ENCODE measurements at places on chromosomes 5 and 9. TPM values are rescaled to one million over a fixed set of nuclear protein-coding genes. Genes with fewer than 3 reads are reported as not detected.
A peak's percentile ranks its signal among the peaks of the same experiment; 100 is the strongest.

DNA sequence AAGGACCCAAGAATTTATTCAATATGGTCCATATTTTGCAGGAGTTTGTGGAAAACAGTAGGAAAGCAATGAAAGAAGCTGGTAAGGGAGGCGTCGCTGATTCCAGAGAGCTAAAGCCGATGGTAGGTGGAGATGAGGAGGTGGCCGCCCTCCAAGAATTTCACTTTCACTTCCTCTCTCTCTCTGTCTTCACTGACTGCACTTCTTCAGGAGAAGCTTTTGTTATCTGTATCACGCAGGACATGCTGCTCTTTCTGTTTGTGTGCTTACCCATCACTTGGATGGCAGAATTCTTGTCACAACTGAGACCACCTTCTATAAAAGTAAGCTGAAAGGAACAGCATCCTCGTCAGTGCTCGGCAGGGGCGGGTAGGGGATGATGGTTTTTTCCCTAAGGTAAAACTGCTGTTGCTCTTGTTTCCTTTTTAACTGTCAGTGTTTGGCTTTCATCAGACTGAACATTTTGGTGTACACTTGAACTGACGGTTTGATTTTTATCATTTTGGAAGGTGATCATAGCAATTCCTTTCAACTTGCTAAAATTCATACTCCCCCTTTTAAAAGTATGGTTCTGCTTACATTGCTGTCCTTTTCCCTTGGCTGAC, 62.4 kb upstream of the FSD1L start:
- H3K36me3 ChIP-seq, result no peaks in the 10 kb centered on the region
- peak overlapping the region; percentile 53 for H3K27ac ChIP-seq
- peaks cover 7% of the 10 kb centered on the region for H3K4me1 ChIP-seq
- H3K4me3 ChIP-seq, result peak overlapping the region; percentile 70
- DNase-seq, result peak; percentile 36

DNA sequence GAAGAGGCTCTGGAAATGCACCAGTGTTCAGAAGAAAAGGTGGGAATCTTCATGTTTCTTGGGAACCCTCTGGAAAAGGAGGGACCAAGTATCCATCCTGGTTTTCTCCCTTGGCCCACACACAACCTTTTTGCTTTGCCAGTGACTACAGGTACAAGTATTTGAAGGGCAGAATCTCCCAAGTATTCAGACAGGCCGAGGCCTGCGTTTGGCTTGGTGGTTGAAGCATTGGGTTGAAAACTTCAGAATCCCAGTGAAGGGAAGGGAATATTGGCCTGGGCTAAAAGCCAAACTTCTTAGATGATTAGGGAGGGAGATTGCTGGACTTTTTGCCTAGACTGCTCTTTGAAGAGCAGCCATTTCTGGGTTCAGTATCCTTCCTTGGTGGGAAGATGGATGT, 71.9 kb downstream of the UBAP1 start:
- H3K27me3 ChIP-seq, result no peaks in the 10 kb centered on the region
- DNase-seq, result no peak
- peaks cover 78% of the 10 kb centered on the region for H3K36me3 ChIP-seq
- H3K4me1 ChIP-seq, result peaks cover 32% of the 10 kb centered on the region

DNA sequence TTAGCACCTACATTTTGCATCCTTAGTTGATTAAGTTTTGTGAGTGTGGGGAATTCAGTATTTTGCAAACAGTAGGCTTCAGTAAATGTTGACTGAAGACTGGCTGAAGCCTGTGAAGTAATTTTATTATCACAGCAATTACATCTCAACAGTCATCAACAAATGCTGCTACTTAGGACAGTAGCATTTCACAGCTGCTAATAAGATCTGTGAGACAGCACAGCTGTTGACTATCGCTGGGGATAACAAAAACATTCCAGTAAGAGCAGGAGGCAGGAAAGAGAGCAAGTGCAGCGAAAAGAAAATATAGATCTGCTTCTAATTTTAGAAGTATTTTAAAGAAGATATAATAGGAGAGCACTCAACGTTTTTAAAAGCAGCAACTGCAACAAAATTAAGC, 117.3 kb upstream of the FGF10 start:
- no peaks in the 10 kb centered on the region for H3K36me3 ChIP-seq
- H3K4me1 ChIP-seq, result no peaks in the 10 kb centered on the region
- no peak for DNase-seq

- peaks cover 5% of the 10 kb centered on the region for H3K4me1 ChIP-seq
- H3K36me3 ChIP-seq, result no peaks in the 10 kb centered on the region
- H3K4me3 ChIP-seq, result no peak overlapping the region
- H3K27ac ChIP-seq, result no peak overlapping the region
- no peaks in the 10 kb centered on the region for H3K27me3 ChIP-seq
- DNase-seq, result no peak
Measured at GRCh38 chr9:114938687-114939575, 8.5 kb upstream of the TNFSF8 start.

- H3K4me1 ChIP-seq, result peaks cover 12% of the 10 kb centered on the region
- H3K27me3 ChIP-seq, result no peaks in the 10 kb centered on the region
- no peak overlapping the region for H3K27ac ChIP-seq
- no peaks in the 10 kb centered on the region for H3K36me3 ChIP-seq
- peak overlapping the region; percentile 50 for H3K4me3 ChIP-seq
Measured at GRCh38 chr9:70601000-70601951, 186.8 kb upstream of the KLF9 start.

GRCh38 chr9:118736406-118736805, 632.8 kb downstream of the BRINP1 start:
- no peak overlapping the region for H3K4me3 ChIP-seq
- no peaks in the 10 kb centered on the region for H3K36me3 ChIP-seq
- no peak for DNase-seq

DNA sequence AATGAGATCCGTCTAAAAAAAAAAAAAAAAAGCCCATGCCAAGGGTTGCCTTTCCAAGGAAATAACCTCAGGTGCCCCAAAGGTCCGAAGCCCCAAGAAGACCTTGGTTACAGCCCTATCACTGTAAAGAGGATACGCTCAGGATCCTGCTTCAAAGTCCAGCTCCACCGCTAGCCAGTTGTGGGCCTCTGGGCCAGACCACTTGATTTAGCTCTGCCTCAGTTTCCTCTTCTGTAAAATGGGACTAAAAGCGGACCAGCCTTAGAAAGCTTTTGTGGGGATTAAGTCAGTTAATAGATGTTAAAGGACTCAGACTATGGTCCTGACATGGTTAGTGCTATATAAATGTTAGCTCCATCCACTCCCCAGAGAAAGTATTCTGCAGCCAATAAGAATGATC, 48.7 kb upstream of the ORM1 start:
- no peak for DNase-seq
- no peak overlapping the region for H3K4me3 ChIP-seq
- no peaks in the 10 kb centered on the region for H3K27me3 ChIP-seq
- H3K36me3 ChIP-seq, result no peaks in the 10 kb centered on the region

DNA sequence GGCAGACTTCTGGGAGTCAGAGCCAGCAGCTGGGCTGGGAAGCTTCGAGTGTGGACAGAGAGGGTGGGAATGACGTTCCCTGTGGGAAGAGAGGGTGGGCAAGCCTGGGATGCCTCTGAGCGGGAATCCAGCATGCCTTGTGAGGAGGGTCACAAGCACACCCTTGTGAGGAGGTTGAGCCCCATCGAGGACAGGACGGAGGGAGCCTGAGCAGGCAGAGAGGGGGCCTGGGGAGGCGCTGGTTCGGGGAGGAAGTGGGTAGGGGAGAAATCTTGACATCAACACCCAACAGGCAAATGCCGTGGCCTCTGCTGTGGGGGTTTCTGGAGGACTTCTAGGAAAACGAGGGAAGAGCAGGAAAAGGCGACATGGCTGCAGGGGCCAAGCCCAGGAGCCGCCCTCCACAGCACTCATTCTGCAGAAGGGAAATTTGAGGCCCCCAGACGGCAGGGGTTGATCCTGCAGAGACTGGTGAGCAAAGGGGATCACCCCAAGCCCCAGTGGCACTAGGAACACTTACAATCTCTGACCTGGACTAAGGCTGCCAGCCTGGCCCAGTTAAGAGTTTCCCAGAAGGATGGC, 1.1 kb upstream of the IL13 start:
- H3K4me1 ChIP-seq, result no peaks in the 10 kb centered on the region
- H3K27me3 ChIP-seq, result no peaks in the 10 kb centered on the region
- no peak overlapping the region for H3K27ac ChIP-seq
- no peak for DNase-seq
- H3K4me3 ChIP-seq, result no peak overlapping the region

- H3K27me3 ChIP-seq, result no peaks in the 10 kb centered on the region
- H3K27ac ChIP-seq, result no peak overlapping the region
- H3K4me3 ChIP-seq, result no peak overlapping the region
- H3K36me3 ChIP-seq, result peaks cover 24% of the 10 kb centered on the region
- H3K4me1 ChIP-seq, result no peaks in the 10 kb centered on the region
- no peak for DNase-seq
Measured at GRCh38 chr5:73039082-73039481, 81.3 kb upstream of the TMEM171 start.

GRCh38 chr5:69404659-69405330, 10.1 kb upstream of the MARVELD2 start:
- DNase-seq, result no peak
- H3K27ac ChIP-seq, result no peak overlapping the region

GRCh38 chr9:6330958-6331634, 2.9 kb downstream of the TPD52L3 start:
- H3K4me3 ChIP-seq, result no peak overlapping the region
- H3K4me1 ChIP-seq, result no peaks in the 10 kb centered on the region
- no peak overlapping the region for H3K27ac ChIP-seq
- H3K36me3 ChIP-seq, result no peaks in the 10 kb centered on the region
- DNase-seq, result no peak

DNA sequence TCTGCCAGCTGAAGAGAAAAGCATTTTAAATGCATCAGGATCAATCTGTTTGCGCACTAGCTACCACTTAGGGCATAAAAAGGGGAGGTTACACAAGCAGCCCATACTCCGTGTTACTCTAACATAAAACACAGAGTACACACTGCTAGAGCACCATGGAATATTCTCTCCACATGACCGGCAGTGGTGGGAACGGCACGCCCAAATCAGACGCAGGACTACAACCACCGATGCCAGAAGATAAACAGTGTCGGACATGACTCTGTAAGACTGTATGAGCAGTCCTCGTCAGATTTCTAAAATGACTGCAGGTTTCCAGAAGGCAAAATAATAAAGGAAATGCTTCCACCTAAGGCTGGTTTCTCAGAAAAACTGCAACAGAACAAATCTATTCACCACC, 40.0 kb downstream of the CDK5RAP2 start:
- H3K27me3 ChIP-seq, result no peaks in the 10 kb centered on the region
- H3K27ac ChIP-seq, result no peak overlapping the region
- peaks cover 29% of the 10 kb centered on the region for H3K4me1 ChIP-seq
- peaks cover 82% of the 10 kb centered on the region for H3K36me3 ChIP-seq

GRCh38 chr5:72498284-72498683, 8.9 kb downstream of the ZNF366 start:
- H3K27ac ChIP-seq, result no peak overlapping the region
- no peaks in the 10 kb centered on the region for H3K27me3 ChIP-seq
- no peaks in the 10 kb centered on the region for H3K36me3 ChIP-seq
- H3K4me1 ChIP-seq, result peaks cover 8% of the 10 kb centered on the region
- no peak overlapping the region for H3K4me3 ChIP-seq

- H3K27ac ChIP-seq, result no peak overlapping the region
- no peaks in the 10 kb centered on the region for H3K36me3 ChIP-seq
- peak; percentile 72 for DNase-seq
- peaks cover 15% of the 10 kb centered on the region for H3K4me1 ChIP-seq
- H3K4me3 ChIP-seq, result peak overlapping the region; percentile 35
Measured at GRCh38 chr9:92140074-92140753, 25.0 kb upstream of the SPTLC1 start.

GRCh38 chr5:21237461-21237860, 1249.5 kb upstream of the CDH18 start:
- no peaks in the 10 kb centered on the region for H3K27me3 ChIP-seq
- peak; percentile 22 for DNase-seq
- no peak overlapping the region for H3K4me3 ChIP-seq

GRCh38 chr9:111427186-111427585, 57.0 kb downstream of the ECPAS start:
- H3K36me3 ChIP-seq, result peaks cover 86% of the 10 kb centered on the region
- no peaks in the 10 kb centered on the region for H3K27me3 ChIP-seq
- H3K4me1 ChIP-seq, result peaks cover 4% of the 10 kb centered on the region
- DNase-seq, result peak; percentile 34

DNA sequence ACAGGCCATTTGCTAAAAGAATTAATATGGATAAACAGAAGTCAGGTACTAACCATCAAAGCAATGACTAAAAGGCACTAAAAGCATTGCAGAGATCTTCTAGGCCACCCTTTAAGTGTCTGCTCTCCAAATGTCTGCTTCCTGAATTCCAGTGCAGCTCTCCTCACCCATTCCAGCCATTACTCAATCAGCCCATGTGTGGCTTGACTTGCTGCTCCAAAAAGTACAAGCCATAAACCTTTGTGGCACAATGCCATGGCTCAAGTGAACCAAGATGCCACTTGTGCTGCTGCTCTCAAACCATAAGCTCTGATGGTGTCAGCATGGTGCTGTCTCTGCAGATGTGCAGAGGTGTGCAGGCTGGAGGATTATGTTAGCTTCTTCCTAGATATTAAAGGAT, 290.2 kb upstream of the POU5F2 start:
- H3K27ac ChIP-seq, result no peak overlapping the region
- DNase-seq, result peak; percentile 35
- H3K27me3 ChIP-seq, result no peaks in the 10 kb centered on the region
- H3K4me1 ChIP-seq, result peaks cover 9% of the 10 kb centered on the region

- peaks cover 6% of the 10 kb centered on the region for H3K4me1 ChIP-seq
- no peaks in the 10 kb centered on the region for H3K36me3 ChIP-seq
- H3K27ac ChIP-seq, result peak overlapping the region; percentile 25
- no peak for DNase-seq
- H3K4me3 ChIP-seq, result peak overlapping the region; percentile 66
Measured at GRCh38 chr9:126327714-126328185, 1.1 kb downstream of the MVB12B start.

- no peak overlapping the region for H3K27ac ChIP-seq
- DNase-seq, result no peak
- peaks cover 51% of the 10 kb centered on the region for H3K27me3 ChIP-seq
- no peaks in the 10 kb centered on the region for H3K36me3 ChIP-seq
Measured at GRCh38 chr9:90175865-90176264, 466.8 kb downstream of the DIRAS2 start.

- no peaks in the 10 kb centered on the region for H3K36me3 ChIP-seq
- H3K27ac ChIP-seq, result no peak overlapping the region
- H3K4me3 ChIP-seq, result no peak overlapping the region
- H3K4me1 ChIP-seq, result peaks cover 13% of the 10 kb centered on the region
Measured at GRCh38 chr5:157563373-157563928, 12.1 kb downstream of the ADAM19 start.

- H3K27me3 ChIP-seq, result no peaks in the 10 kb centered on the region
- H3K4me1 ChIP-seq, result peaks cover 46% of the 10 kb centered on the region
- peak overlapping the region; percentile 100 for H3K4me3 ChIP-seq
- peaks cover 19% of the 10 kb centered on the region for H3K36me3 ChIP-seq
- peak overlapping the region; percentile 96 for H3K27ac ChIP-seq
- peak; percentile 28 for DNase-seq
Measured at GRCh38 chr5:43313854-43314457, 744 bp upstream of the HMGCS1 start.

Gene LURAP1L
- total RNA-seq, result 59.2 TPM

Gene SOWAHA
- not detected for total RNA-seq

Gene PKD2L2
- total RNA-seq, result not detected

Gene LCN15
- not detected for total RNA-seq

Gene CIZ1
- total RNA-seq, result 133 TPM

Gene SLC34A1
- not detected for total RNA-seq

Gene TRIP13
- 21.4 TPM for total RNA-seq

Gene CTXN3
- total RNA-seq, result not detected

Gene TEK
- 0.91 TPM for total RNA-seq

Gene UAP1L1
- 3.7 TPM for total RNA-seq

Gene GBGT1
- total RNA-seq, result not detected

Gene SH3PXD2B
- total RNA-seq, result 42.3 TPM

Gene PCDHGB2
- 0.88 TPM for total RNA-seq

Gene DNAH5
- total RNA-seq, result 0.05 TPM

Gene PLPPR1
- not detected for total RNA-seq

Gene NAIP
- total RNA-seq, result 4.1 TPM

Gene CDC25C
- 10.8 TPM for total RNA-seq

Gene S1PR3
- total RNA-seq, result 2.7 TPM

Gene FAM153A
- not detected for total RNA-seq

Gene SLC6A18
- not detected for total RNA-seq

Gene GPSM1
- total RNA-seq, result 15.5 TPM

Gene C5orf46
- total RNA-seq, result 5.7 TPM

Measured in MCF 10A (cell line).